ENCODE measurements at places on chromosomes 1 and 21.

GRCh38 chr1:48693180-48693579, 83.5 kb downstream of the BEND5 start:
- no peak for DNase-seq

- no peak for DNase-seq
Measured at GRCh38 chr1:77704736-77705135, 22.3 kb upstream of the ZZZ3 start.

- DNase-seq, result no peak
Measured at GRCh38 chr1:31848381-31848897, 32.6 kb upstream of the SPOCD1 start.

DNA sequence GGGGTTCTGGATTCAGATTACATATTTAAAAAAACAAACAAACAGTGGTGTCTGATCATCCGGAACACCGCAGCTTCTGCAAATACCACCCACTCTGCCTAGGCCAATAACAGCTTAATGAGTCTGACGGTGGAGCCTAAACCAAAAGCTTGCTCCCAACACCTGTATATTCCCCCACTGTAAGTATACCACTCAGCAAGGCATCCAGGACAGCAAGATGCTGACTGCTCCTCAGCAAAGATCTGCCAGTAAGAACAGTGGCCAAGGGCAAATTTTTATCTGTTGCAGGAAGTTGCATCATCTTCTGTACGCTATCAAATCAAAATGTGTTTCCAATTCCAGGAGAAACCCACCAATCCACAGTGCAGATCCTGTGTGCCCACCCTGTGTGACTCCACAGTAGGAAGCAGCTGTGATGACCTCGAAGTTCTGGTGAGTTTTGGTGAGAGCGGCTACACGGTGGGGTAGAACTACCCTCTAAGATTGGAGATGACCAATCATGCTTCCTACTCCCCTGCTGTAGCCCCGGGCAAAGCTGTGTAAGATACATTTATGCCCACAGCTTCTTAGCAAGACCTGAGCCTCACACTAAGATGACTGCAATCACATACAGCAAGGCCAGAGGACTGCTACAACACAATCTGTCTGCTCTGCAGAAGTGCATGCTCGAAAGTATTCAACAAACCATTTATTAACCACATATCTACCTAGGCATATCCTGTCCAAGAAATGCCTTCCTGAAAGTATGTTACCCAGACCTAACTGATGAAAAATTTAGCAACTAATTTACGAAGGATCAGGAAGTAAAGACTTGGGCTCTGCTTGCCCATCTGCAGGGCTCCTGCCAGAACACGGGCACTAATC, 30.5 kb downstream of the SIPA1L2 start:
- DNase-seq, result no peak

GRCh38 chr1:171751221-171751620, 9.4 kb upstream of the VAMP4 start:
- no peak for DNase-seq

DNA sequence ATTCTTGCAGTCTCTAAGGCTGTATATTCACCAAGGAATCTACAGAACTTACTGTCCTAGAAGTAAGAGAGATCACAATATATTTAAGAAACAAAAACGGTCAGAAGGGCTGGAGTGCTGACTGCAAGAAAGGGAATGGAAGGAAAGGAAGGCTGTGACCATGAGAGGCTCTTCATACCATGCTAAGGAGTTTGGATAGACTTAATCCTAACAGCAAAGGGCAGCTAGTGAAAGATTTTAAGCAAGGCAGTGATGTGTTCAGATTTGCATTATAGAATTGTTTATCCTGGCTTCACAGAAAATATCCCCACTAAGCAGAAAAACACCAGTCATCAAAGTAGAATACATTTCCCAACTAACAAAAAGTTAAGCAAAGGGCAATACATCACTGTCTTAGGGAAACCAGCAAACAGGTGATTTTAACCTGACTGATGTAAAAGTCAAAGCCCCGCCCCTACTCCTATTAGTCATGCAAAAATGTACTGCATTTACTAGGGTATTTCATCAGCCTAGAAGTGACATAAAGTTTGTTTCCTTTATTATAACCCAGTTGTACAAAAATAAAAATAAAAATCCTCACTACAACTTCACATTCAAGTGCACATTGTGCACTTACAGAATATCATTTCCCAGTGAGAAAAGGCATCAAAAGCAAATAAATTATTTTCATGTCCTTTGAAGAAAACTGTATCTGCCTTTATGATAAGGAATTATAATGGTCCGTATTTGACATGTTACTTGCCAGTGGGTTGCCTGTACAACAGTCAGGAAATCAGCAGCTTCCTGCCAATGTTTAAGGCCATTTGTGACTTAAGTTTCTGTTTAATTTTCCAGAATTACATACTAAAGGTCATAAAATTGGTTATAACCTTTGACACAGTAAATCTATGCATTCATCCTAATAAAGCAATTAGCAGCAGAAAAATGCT, 17.2 kb downstream of the JAK1 start:
- no peak for DNase-seq

GRCh38 chr1:41673378-41673777, 188.9 kb upstream of the EDN2 start:
- DNase-seq, result no peak

GRCh38 chr1:175673371-175674150, 69.8 kb downstream of the TNR start:
- DNase-seq, result no peak

DNA sequence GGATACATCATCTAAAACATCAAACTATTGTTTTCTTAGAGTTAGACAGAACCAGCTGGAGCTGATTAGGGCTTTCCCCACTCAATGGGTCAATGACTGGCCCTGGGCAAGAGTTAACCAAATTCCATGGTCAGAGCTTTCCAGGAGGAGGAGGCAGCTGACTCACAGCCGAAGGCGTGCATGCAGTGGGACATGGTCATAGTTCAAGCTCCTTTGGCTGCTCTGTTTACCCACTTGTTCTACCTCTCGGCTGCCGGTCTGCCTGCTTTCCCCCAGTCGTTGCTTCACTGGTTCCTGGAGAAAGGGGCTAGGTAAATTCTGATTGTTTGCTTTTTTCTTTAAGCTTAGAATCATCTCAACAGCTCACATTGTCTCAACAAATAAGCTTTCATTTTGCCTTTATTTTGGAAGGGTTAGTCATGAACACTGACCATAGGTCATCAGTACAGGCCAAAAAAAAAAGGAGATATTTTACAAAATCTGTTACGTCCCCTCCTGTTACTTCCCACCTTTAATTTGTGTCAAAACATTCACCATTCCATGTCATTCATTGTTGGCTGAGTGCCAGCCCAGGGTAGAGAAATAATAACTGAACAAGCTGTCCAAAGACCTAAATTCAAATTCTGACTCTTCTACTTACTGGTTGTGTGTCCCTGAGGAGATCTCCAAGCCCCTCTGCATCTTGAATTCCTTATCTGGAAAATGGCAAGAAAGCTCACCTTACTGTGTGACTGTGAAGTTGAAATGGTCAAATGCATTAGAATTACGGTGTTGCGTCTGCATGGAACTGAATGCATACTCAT, 12.0 kb downstream of the MAB21L3 start:
- no peak for DNase-seq

- DNase-seq, result no peak
Measured at GRCh38 chr1:244080343-244080929, 29.4 kb downstream of the ZBTB18 start.

DNA sequence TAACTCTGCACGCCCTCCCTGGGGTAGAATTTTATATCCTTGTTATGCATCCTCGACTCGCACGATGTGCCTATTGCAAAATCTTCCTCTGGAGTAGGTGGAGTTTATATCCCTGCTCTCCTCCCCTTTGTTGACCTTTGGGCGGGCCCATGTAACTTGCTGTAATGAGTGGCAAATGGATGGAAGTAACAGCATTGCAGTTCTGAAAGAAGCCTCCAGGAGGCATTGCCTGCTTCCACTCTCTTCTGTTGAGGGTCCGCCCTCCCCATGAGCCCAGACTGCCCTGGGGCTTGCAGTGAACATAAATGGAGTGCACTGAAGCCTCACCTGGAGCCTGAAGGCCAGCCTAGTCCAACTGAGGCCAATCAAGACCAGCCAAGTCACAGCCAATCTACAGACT, 62.2 kb upstream of the GRIK3 start:
- no peak for DNase-seq

GRCh38 chr1:178066908-178067614, 26.8 kb upstream of the RASAL2 start:
- DNase-seq, result no peak

DNA sequence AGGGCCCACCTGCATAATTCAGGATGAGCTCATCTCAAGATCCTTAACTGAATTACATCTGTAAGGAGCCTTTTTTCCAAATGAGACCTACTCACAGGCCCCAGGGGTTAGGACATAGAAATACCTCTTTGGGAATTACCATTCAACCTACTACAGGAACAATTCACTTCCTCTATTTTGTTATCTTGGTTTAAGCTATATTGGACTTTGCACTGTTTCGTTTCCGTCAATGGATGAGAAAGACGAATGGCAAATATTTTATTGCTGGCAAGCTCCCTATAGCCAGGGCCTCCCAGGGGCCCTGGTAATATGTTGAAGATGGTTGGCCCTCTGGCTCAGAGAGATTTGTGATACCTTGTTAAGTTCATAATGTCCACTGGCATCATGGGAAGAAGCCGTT, 384.2 kb upstream of the DUSP10 start:
- DNase-seq, result no peak

- DNase-seq, result no peak
Measured at GRCh38 chr1:203492748-203493130, 1.2 kb upstream of the OPTC start.

DNA sequence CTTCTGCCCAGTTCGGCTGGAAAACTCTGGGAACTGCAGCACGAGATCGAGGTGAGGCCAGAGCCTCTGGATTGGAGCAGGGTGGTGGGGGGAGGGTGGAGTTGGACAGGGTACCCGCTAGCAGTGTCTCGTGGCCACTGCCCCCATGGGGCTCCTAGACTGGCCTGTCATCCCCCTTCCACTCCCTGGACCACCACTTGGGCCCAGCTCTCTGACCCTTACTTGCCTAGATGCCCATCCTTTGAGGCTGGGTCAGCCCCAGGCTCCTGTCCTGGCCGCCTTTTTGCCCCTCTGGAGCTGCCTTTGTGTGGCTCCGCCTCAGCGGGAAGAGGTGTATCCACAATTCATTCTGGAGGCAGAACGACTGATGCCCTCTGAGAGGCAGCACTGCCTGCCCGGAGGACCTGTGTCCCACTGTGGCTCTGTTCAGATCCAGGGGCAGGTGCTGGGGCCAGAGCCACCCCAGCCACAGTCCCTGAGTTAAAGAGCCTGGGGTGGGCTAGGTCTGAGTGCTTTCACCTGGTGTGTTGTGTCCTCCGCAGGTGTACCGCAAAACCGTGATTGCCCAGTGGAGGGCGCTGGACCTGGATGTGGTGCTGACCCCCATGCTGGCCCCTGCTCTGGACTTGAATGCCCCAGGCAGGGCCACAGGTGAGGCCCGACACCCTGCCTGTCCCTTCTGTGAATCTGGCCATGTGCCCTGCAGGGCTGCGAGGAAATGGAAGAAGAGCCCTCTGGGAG, 17.7 kb downstream of the FAAH start:
- DNase-seq, result no peak

DNA sequence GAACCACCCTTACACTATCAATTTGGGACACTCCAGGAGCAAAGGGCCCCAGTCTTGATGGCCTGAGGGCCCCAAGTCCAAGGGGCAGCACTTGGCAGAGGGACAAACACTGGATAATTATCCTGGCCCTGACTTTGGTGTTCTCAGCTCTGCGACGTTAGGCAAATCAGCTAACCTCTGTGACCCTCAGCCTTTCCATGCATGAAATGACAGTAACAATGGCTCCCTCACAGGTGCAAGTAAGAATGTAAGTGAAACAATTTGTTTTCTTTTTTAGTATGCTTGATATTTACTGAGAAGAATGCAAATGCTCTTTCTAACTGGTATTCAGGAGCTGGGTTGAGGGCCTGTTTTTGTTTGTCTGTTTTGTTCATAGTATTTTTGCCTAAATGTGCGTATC, 61.6 kb upstream of the PRDX6 start:
- DNase-seq, result no peak

GRCh38 chr1:110816945-110817344, 56.0 kb upstream of the CD53 start:
- DNase-seq, result no peak

GRCh38 chr1:211017075-211017718, 116.8 kb downstream of the KCNH1 start:
- DNase-seq, result no peak

GRCh38 chr1:208000504-208000903, 89.6 kb upstream of the CD34 start:
- DNase-seq, result no peak

- DNase-seq, result peak; percentile 50
Measured at GRCh38 chr1:248862998-248863881, 4.4 kb upstream of the ZNF692 start.

DNA sequence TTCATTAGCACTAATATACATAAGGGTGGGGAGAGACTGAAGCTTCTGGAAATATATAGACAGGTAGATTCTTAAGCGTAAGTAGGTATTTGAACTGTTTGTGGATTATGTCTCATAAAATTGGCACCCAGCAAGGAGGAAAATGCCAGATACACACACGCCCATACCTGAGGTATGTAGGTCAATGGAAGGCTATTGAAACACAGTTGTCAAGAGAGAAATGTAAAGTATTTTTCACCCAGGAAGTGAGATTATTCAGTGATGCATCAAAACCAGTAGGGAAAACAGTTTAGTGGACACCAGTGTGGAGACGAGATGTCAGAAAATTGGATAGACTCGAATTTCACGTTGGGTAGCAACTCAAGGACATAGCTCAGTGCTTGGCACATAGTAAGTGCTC, 4.7 kb upstream of the RSPH1 start:
- no peak for DNase-seq

DNA sequence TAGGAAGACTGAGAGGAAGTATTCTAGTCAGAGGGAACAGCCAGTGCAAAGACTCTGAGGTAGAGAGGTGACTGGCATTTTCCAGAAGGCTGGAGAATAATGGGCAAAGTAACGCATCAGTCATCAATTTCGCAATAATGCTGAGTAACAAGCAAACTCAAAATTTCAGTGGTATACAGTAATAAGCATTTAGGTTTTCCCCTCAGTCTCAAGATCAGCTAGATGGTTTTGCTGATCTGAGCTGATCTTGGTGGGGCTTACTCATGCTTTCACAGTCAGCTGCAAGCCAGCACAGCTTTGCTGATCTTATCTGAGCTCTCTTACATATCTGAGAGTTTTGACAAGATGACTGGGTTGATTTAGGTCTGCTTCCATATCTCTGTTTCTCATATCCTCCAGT, 108.7 kb downstream of the TSEN15 start:
- DNase-seq, result no peak

DNA sequence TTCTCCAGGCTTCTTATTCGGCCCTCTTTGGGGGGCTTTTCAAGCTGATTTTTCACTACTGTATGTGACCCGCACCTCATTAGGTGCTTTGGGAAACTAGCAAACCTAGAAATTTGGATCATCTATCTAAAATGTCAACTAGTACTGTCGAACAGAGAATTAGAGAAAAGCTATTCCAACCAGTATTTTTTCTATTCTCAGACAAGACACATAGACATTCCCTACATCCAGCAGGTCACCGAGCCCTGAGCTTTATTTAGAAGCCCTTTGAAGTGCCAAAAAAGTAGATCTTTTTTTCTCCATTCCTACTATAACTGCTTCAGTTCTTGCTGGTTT, 310 bp upstream of the SSR2 start:
- no peak for DNase-seq

- DNase-seq, result no peak
Measured at GRCh38 chr1:230011333-230012092, 55.5 kb upstream of the GALNT2 start.

GRCh38 chr21:38938343-38938742, 132.6 kb downstream of the ETS2 start:
- DNase-seq, result no peak
